ENCODE measurements at places on chromosomes 4 and X. TPM values are rescaled to one million over a fixed set of nuclear protein-coding genes. Genes with fewer than 3 reads are reported as not detected.
A peak's percentile ranks its signal among the peaks of the same experiment; 100 is the strongest.

DNA sequence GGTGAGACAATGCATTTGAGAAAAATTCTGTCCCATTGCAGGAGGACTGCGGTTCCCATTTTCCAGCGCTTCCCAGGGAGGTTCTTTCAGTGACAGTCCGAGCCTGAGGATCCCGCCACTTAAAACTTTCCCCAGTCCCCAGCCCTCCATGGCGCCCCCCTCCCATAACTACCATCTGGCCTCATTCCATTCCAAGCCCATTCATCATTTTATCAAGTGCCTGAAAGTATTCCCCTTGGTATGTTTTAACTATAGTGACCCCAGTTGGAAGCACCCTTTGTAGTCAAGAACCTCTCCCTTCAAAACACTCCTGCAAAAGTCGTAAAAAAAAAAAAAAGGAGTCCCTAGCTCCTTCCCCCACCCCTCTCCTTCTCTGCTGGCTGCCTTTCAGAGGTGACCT is 1.2 kb downstream of the RASL11B start:
- DNase-seq: no peak

GRCh38 chrX:100673397-100673953 is 29.5 kb downstream of the SRPX2 start:
- no peak for DNase-seq

GRCh38 chr4:134650461-134650860 is 448.9 kb upstream of the PABPC4L start:
- DNase-seq: no peak

The TGIF2LX gene
- not detected for polyA plus RNA-seq

The HAND2 gene
- 0.76 TPM for polyA plus RNA-seq

DNA sequence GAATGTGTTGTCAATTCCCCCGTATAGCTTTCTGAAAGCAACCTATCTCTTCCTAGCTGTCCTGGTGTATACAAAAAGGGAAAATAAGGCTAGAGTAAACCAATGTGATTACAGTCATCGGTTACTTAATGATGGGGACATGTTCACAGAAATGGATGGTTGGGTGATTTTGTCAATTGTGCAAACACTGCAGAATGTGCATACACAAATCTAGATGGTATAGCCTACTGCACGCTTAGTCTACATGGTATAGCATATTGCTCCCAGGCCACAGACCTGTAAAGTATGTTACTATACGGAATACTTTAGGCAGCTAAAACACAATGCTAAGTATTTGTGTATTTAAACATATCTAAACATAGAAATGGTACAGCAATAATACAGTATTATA is 5.1 kb downstream of the DTHD1 start:
- DNase-seq: no peak

The CITED1 gene
- polyA plus RNA-seq: 0.48 TPM

DNA sequence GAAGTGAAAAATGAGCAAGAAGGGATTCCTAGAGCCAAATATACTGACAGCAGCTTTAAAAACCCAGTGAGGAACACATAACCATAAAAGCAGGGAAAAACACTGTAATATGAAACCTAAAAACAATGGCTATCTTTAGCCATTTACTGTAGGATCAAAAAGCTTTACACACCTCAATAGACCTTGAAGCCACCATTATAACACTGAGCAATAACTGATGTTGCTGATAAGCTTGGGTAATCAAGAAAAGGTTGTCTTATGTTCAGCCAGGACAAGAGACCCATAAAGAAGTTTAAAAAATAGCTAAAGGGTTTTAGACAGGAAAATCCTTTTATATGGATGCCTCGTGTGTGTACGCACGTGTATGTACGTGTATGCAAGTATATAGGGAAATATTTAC is 16.9 kb downstream of the GATB start:
- DNase-seq: no peak

DNA sequence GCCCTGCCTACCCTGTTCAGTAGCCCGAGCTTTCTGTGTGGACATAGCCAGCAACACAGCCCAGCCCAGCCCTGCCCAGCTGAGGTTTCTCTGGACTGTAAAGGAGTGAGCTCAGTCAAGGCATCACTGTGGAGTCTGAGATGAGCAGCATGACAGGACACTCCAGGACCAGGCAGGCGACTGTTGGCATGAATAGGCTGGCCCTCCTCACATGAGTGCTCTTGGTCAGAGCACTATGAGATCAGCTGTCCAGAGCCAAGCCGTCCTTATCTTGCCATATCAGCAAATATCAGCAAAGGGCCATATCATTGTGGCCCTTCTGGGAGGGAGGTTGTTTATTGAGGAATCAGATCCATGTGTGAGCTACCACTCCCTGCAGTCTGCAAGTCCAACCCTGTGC is 30.9 kb downstream of the REELD1 start:
- DNase-seq: no peak

DNA sequence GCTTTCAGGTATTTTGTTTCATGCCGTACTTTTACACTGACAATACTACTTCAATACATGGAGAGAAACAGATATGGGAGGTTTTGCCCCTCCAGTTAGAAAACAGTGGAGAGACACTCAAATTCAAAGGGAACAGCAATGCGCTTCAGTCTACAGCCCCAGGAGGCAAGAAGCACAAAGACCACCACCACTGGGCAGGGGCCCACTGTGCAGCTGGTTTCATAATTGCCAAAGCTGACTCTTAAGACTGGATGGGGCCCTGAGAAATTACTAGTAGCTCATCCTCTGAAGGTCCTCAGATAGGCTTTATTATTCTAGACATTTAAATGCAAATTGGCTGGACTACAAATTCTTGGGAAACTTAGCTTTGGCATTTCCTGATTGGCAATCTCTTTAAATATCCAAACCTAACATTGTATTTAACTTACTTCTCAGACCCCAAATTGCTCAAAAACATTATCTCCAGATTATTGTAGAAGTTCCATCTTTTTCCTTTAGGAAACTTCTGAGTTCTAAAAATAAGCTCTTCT is 85.9 kb upstream of the GPR34 start:
- DNase-seq: no peak

DNA sequence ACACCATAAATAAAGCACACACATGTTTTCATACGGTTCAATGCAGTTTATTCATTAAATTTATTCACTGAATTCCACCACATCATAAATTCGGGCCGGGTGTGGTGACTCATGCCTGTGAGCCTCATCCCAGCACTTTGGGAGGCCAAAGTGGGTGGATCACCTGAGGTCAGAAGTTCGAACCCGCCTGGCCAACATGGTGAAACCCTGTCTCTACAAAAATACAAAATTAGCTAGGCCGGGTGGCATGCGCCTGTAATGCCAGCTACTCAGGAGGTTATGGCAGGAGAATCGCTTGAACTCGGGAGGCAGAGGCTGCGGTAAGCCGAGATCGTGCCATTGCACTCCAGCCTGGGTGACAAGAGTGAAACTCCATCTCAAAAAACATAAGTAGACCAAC is 131.6 kb downstream of the PDS5A start:
- DNase-seq: no peak

- DNase-seq: no peak
Measured at GRCh38 chr4:89535251-89535650, 227.7 kb upstream of the GPRIN3 start.

GRCh38 chr4:88535090-88535755 is 11.6 kb upstream of the PYURF start:
- DNase-seq: no peak

DNA sequence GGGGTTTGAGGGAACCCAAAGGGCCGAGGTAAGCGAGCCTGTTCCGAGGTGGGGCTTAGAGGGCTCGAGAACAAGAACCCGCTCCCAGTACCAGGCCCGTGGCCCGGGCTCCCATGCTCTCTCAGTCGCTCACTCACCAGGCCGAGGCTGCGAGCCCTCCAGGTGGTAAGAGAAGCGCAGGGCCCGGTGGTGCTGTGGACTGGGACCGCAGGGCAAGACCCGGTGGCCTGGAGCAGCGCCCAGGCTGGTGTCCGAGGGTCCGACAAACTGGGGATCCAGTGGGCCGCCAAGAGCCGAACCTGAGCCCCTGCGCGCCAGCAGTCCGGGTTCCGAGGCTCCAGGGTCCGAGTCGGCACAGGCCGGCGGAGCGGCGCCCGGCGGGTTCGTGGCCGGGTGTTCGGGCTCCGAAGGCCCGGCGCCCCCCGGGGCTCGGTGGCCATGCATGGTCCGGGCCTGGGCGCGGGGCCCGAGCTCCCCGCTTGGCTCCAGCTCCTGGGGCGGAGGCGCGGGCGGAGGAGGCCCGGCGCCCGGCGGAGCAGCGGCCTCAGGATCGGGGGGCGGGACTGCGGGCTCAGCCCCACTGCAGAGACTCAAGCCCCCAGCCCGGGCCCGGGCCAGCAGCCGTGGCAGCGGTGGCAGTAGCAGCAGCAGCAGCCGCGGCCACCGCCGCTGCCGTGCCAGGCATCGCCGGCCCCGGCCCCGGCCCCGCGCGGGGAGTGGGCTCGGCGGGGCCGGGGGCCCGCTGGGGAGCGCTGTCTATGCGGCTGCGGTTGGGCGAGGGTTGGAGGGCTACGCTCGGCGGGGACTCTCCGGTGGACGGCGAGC is 833 bp downstream of the FGD1 start:
- DNase-seq: no peak

The CHRNA9 gene
- not detected for polyA plus RNA-seq

The SLITRK2 gene
- 4.9 TPM for polyA plus RNA-seq

DNA sequence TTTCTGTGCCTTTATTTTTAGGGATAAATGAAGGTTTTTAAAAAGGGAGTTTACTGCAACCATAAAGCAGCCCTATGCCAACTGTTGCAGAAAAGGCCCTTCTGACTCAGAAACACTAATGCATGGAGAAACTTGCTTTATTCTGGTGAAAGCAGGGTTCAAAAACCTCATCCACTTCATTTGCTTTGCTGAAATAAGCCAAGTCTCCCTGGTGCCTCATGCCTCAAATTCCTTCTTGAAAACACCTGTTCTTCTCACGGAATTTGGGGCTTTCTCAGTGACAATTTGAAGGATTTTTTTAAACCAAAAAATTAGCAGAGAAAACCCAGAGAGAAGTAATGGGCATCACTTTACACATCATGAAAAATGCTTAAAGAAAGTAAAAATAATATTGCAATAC is 349.0 kb downstream of the PCDH7 start:
- no peak for DNase-seq

DNA sequence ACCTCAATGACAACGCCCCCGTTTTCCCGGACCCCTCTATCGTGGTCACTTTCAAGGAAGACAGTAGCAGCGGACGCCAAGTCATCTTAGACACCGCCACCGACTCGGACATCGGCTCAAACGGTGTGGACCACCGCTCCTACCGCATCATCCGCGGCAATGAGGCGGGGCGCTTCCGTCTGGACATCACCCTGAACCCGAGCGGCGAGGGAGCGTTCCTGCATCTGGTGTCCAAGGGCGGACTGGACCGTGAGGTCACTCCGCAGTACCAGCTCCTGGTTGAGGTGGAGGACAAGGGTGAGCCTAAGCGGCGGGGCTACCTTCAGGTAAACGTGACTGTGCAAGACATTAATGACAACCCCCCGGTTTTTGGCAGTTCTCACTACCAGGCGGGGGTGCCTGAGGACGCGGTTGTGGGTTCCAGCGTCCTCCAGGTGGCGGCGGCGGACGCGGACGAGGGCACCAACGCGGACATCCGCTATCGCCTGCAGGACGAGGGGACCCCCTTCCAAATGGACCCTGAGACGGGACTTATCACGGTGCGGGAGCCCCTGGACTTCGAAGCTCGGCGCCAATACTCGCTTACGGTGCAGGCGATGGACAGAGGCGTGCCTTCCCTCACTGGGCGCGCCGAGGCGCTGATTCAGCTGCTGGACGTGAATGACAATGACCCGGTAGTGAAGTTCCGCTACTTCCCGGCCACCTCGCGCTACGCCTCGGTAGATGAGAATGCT is 2.2 kb downstream of the FAT4 start:
- DNase-seq: no peak

- DNase-seq: no peak
Measured at GRCh38 chr4:183326853-183327252, 4.6 kb upstream of the CLDN24 start.

- DNase-seq: peak; percentile 74
Measured at GRCh38 chr4:77818602-77819403, at the start of gene CNOT6L. Gene CNOT6L (minus strand): TSS chr4:77819368. CDS start chr4:77819308, 60 bp downstream.

- no peak for DNase-seq
Measured at GRCh38 chrX:37347420-37347819, 1.7 kb upstream of the PRRG1 start.

DNA sequence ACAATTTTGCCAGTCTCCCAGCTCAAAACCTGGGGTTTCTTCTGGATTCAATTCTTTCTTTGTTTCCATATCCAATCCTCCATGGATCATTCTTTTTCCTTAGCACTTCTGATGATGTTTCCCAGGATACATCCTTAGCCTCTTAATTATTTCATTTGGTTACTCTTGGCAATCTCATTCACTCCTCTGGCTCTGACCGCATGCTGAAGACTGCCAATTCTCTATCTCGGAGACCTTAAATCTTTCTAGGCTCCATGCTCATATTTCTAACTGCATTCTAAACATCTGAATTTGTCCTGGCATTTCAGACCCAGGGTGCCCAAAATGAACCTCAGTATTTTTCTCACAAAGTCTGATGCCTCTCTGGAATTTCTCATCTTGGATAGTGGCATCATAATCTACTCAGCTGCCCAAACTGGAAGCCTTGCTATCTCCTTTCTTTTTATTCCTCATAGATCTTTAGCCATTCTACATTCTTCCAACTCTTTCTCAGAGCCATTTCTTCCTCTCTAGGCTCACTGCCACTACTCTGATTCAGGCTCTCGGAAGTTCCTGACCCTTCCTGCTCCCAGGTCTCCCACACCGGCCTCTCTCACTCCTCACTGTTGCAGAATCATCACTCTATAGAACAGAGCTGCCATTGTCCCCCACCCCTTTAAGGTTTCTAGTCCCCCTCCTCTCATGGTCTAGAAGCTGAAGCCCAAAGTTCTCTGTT is 290.2 kb downstream of the CAMK2D start:
- no peak for DNase-seq

GRCh38 chr4:629636-629914 is 4.2 kb downstream of the PDE6B start:
- DNase-seq: no peak

The GUCY1A1 gene
- 119 TPM for polyA plus RNA-seq

- DNase-seq: no peak
Measured at GRCh38 chrX:17531500-17531899, 156.5 kb downstream of the NHS start.

DNA sequence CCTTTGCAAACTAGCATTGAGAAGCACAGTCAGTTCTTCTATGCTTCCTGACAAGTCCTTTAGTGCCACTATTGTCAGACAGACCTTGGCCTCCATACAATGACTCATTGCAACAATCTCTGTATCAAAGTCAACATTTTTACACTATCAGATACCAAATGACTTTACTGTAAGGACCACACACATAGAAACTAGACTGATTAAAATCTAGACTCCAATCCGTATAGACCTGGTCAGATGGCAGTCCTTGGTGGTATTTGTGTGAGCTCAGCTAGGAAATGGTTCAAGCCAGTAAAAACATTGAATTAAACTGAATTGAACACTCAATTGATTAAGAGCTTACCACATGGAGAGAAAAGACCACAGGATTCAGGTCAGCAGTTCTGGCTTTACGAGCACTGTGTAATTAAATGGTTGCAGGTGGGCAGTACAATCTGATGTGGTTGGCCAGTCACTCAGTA is 549.8 kb upstream of the LCORL start:
- DNase-seq: no peak

GRCh38 chrX:72243472-72243871 is 4.6 kb upstream of the ERCC6L start:
- no peak for DNase-seq
